ENCODE measurements at places on chromosomes 11 and 22. TPM values are rescaled to one million over a fixed set of nuclear protein-coding genes. Genes with fewer than 3 reads are reported as not detected.

The MRPL48 gene
- total RNA-seq = 20.3 TPM

The OR10D3 gene
- not detected for total RNA-seq

The PRODH gene
- total RNA-seq = not detected

The GRM5 gene
- under 0.01 TPM for total RNA-seq

The ME3 gene
- 23.4 TPM for total RNA-seq

The MPZL2 gene
- 1.1 TPM for total RNA-seq

The DNAJB7 gene
- total RNA-seq = not detected

The CARNS1 gene
- total RNA-seq = 0.28 TPM

The MOGAT2 gene
- not detected for total RNA-seq

The CHST1 gene
- 0.19 TPM for total RNA-seq

The SPINDOC gene
- total RNA-seq = 22.4 TPM

The OTOG gene
- not detected for total RNA-seq

The PNPLA5 gene
- total RNA-seq = not detected

The BACE1 gene
- total RNA-seq = 27.2 TPM

The CCDC15 gene
- 3.6 TPM for total RNA-seq

The DGAT2 gene
- 1.7 TPM for total RNA-seq

The SPA17 gene
- total RNA-seq = 13.0 TPM

The DRD2 gene
- total RNA-seq = under 0.01 TPM

The RCOR2 gene
- total RNA-seq = 1.7 TPM

The PRG2 gene
- 2.3 TPM for total RNA-seq

The YPEL1 gene
- total RNA-seq = 0.19 TPM

The BAIAP2L2 gene
- 1.7 TPM for total RNA-seq

The NUP98 gene
- total RNA-seq = 114 TPM

The EFEMP2 gene
- 71.0 TPM for total RNA-seq

The PDGFB gene
- 1.1 TPM for total RNA-seq

The PKP3 gene
- 2.1 TPM for total RNA-seq

The KRTAP5-1 gene
- total RNA-seq = not detected

The CCDC81 gene
- 12.1 TPM for total RNA-seq

The MAJIN gene
- not detected for total RNA-seq

The CNTN5 gene
- 1.5 TPM for total RNA-seq
